CD4-positive, CD25-positive, alpha-beta regulatory T cell (primary cell): ENCODE measurements at places on chromosomes 12 and 14.

DNA sequence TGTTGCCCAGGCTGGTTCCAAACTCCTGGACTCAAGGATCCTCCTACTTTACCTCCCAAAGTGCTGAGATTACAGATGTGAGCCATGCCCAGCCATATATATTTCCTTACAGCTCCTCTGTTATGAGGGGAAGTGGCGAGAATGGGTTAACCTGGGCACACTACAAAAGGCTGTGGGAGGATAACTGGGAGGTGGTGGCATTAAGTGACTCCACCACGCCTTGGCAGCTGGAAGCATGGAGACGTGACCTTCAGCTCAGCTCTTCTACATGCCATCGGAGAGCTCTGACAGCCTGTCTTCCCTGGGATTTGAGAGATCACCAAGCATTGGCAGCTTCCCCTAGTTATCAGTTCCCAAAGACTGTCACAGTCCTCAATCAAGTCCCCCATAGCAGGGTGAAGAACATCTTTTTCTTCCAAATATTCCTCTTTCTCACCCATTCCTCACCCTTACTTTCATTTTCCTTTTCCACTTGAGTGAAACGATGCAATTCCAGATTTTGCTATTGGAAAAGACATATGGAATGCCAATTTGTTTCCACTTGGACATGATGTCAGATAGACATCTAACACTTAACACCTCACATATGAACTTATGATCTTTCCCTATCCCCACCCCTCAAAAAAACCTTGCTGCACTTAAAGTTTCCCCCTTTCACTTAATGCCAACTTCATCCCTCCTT, 48.5 kb downstream of the PHLDA1 start:
- no peak for DNase-seq

DNA sequence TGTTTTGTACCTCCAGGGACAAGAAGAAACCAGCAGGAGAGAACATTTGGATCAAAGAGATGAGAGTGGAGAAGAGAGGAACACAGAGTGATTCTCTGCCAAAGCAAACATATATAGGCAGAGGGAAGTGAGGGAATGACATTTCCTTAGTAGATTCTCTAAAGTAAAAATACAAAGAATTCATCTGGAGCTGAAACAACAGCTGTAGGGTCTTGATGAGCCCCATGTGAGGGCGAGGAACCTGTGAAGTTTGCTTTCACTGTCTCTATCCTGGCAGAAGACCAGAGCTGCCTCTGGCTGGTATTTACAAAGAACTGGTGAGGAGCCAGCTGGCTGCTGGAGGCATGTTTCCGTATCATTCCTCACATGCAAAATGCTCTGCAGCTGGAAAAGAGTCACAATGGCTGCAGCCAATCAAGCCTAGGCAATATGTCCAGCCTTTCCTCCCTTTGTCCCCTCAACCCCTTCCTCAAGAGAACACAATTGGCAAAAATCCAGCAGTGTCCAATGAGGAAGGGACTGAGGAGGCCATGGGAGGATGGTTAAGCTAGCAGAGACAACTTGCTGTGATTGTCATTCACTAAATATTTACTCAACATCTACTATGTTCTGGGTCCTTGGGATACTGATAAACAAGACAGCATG, 122.5 kb downstream of the PHLDA1 start:
- no peak for DNase-seq

- DNase-seq: no peak
These were observed 182.3 kb downstream of the RASSF9 start for GRCh38 chr12:85653731-85654455.

- DNase-seq: no peak
These were observed 34.5 kb upstream of the PTGR2 start for GRCh38 chr14:73817020-73817655.

GRCh38 chr14:105187935-105188524, 6.9 kb upstream of the NUDT14 start:
- no peak for DNase-seq

DNA sequence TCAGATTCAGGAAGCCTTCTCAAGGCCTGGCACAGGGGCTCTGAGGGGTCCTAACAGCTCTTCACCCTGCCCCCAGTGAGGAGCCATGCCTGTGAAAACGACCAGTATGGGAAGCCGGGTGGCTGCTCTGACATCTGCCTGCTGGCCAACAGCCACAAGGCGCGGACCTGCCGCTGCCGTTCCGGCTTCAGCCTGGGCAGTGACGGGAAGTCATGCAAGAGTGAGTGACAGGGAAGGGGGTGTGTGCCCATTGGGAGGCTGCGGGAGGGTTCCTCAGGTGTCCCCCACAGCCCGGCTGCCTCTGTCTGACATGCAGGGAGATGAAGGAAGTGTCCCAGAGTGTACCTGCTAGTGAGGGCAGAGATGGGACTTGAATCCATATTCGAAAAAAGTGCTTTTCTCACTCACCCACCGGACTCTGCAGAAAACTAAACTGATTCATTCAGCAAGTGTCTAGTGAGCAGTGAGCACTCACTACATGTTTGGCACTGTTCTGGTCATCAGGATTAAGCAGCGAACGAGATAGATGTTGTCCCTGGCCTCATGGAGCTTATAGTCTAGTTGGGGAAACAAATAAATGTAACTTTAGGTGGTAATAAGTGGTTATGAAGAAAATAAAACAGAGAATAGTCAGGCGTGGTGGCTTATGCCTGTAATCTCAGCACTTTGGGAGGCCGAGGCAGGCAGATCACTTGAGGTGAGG, 9.4 kb upstream of the LRP1-AS start:
- no peak for DNase-seq

DNA sequence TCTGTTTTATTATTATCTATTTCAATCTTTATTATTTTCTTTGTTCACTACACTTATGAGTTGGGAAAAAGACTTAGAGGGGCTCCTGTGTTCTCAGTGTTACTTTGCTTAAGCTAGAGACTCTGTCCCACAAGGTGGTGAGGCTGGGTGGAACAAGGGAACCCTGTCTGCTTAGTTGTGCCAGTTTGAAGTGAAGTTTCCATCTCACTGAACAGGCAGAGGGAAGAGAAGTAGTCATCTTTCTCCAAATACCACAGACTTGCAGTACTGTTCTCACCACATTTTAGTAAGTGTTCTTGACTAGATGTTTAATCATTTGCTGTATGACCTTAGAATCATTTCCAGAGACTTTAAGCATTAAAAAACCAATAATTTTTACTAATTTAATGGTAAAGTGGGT, 195.7 kb upstream of the NEDD1 start:
- no peak for DNase-seq
